ENCODE measurements at places on chromosomes 7 and 10.

GRCh38 chr10:31035266-31035798 is 3.7 kb upstream of the ZNF438 start:
- DNase-seq: no peak

GRCh38 chr10:71547876-71548846 is 151.4 kb downstream of the CDH23 start:
- no peak for DNase-seq

DNA sequence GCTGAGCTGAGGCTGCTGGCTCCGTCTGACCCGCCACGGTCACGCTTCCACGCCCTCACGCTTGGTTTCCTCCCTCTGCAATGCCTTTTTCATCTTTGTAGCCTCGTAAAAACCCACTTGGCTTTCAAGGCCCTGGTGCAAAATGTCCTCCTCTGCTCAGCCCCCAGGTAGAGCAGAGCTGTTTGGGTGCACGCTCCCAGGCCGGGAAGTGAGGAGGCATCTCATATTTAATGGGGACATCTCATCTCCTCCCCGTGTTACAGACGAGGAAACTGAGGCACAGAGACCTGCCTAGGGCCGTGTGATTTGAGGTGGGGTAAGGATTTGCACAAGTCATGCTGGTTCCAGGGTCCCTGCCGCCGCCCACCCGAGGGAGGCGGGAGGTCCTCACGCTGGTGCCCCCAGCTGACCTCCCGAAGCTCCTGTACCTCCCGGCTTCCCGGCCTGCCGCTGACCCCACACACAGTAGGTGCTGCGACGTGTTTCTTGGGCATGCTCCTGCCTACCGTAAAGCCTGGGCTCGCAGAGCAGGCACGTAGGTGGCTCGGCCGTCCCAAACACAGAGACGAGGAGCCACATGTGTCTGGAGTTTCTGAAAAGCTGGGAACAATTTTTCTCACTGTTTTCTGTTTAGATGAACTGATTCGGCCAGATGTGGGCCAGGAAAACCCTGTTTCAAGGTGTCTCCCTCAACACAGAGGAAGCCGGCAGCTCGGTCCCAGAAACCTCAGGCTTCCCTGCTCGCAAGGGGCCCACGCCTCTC is 11.5 kb downstream of the FOXL3 start:
- DNase-seq: no peak

- peak; percentile 10 for DNase-seq
Measured at GRCh38 chr10:59006511-59007306, 169.7 kb upstream of the PHYHIPL start.

DNA sequence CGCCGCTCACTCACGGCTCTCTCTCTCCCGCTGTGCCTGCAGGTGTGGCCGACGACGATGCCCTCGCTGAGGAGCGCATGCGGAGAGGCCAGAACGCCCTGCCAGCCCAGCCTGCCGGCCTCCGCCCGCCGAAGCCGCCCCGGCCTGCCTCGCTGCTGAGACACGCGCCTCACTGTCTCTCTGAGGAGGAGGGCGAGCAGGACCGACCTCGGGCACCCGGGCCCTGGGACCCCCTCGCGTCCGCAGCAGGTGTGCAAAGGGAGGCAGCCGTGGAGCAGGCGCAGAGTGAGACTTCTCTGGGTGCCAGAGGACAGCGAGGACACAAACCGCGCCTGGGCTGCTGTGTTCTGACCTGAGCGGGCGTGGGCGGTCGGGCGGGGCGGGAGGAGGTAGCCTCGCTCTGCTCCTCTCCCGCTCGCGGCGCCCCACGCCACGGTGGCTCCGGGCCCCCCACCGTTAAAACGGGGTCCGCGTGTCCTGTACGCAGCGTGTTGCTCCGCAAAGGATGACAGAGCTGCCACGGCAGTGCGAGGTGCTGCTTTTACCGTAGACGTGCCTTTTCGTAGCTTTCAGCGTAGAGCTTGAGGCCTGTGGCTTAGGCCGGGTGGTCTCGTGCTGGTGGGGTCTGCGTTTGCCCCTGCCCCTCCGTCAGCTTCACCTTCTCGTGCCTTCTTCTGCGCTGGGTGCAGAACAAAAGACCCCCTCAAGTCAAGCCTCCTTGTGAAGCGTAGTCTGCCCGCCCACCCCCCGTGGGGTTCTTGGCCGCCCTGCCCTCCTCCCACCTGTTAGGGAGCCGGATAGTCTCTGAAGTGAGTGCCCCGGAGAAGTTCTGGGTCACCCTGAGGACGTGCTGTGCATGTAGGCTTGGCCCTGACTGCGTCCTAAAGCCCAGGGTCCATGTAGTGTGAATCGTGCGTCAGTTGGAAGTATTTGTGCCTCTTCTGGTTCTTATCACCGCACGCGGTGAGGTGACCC is 73.2 kb downstream of the DNAJB6 start:
- no peak for DNase-seq

DNA sequence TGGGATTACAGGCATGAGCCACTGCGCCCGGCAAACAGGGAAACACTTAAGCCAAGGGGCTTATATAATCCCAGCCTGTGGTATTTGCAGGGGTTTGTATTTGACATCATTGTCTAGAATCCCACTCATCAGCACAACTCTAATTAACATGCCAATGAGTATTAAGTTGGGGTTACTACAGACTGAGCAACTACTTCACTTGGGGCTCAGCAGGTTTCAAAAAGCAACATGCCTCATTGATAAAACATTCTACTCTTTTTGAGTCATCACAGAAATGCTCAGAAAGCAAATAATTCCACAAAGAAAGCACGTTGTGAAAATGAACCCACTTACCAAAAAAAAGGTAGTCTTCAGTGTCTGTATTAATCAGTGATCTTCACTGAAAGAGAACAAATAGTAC is 236.9 kb upstream of the CELF2 start:
- no peak for DNase-seq

Data from foreskin keratinocyte (primary cell).